ENCODE measurements at places on chromosomes 7 and 10.

GRCh38 chr10:110475722-110476515, 21.8 kb upstream of the DUSP5 start:
- DNase-seq = no peak

- DNase-seq = no peak
Observed at GRCh38 chr10:78249690-78250089, 216.0 kb downstream of the RPS24 start.

DNA sequence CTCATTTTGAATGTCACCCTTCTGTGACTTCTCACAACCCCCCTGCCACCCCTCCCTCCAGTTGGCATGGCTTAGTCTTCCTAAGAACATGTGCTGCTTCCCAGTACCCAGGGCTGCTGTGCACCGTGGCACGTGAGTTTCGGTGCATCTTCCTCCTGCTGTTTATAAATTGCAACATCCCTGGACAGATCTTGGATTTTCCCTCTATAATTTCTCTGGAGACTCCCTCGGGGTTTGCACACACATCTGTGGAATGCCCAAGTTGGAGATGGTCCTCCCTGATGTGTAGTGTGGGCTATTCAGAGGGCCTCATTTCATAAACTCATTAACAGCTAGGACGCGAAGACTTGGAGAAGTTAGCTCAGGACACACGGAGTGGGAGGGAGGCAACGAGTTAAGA, 52.9 kb downstream of the IKZF1 start:
- no peak for DNase-seq

- no peak for DNase-seq
Observed at GRCh38 chr10:115665549-115665948, 572.4 kb downstream of the ATRNL1 start.

- no peak for DNase-seq
Observed at GRCh38 chr10:59870152-59870551, 36.2 kb downstream of the CCDC6 start.

DNA sequence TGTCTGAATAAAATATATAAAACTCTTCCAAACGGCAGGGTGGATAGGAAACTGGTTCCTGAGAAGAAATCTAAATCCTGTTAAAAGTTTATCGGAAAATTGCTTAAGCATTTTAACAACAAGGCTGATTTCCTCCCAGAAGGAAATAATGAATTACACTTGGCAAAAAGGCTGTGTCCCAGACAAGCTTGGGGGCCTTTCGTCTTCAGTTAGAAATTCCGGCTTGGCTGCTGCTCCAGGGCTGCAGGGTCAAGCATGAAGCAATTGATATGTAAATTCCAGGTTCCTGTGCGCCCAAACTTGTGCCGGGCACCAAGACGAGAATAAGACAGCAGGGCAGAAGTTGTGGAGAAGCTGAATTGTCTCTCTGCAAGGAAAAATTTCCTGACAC, 38.0 kb upstream of the LBX1 start:
- no peak for DNase-seq
